ENCODE measurements at places on chromosomes 13 and 19.
A peak's percentile ranks its signal among the peaks of the same experiment; 100 is the strongest.

- no peak for DNase-seq
Observed at GRCh38 chr13:34657716-34658115, 284.4 kb upstream of the NBEA start.

- DNase-seq = no peak
Observed at GRCh38 chr13:76795701-76796695, 90.2 kb downstream of the KCTD12 start.

GRCh38 chr13:31476753-31477152 is 262.6 kb upstream of the RXFP2 start:
- no peak for DNase-seq

- DNase-seq = no peak
Observed at GRCh38 chr19:2575734-2576481, 100.0 kb downstream of the GADD45B start.

DNA sequence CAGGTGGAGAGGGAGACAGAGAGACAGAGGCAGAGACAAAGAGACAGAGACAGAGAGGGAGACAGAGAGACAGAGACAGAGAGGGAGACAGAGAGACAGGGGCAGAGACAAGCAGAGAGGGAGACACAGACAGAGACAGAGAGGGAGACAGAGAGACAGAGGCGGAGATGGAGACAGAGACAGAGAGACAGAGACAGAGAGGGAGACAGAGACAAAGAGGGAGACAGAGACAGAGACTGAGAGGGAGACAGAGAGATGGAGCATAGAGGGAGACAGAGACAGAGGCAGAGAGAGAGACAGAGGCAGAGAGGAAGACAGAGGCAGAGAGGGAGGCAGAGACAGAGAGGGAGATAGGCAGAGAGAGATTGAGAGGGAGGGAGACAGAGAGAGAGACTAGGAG is 29.3 kb downstream of the SBNO2 start:
- no peak for DNase-seq

- no peak for DNase-seq
Observed at GRCh38 chr13:94829185-94829836, 117.0 kb upstream of the SOX21 start.

GRCh38 chr13:49407068-49407467 is 36.8 kb downstream of the CAB39L start:
- DNase-seq = no peak

- no peak for DNase-seq
Observed at GRCh38 chr13:40440990-40441820, 225.2 kb downstream of the FOXO1 start.

DNA sequence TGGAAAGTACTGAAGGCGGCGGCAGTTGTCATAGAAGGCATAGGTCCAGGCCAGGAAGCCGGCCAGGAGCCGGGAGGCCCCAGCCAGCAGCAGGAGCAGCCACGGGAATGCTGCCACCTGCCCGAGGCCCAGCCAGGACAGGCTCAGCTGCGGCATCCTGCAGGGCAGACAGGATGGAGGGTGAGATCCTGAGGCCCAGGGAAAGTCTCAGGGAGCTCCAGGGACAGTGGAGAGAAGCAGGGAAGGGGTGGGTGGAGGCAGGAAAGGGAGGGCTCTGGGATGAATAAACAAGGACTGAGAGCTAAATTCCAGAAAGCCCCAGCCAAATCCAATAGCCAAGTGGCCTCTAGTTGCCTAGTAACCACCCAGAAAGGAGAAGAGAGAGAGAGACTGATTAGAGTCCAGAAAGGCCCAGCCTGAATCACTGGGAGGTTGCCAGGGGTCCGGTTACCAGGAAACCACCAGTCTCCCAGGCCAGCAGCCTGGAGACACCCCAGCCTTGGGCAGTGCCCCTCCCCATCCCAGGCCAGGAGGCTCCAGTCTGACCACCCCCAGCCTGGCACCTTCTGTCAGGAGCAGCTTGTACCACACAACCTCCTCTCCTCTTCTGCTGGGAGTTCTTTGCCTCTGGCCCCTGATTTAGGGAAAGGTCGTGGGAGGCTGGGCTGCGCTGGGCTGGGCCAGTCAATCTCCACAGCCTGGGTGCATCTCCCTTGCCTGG is 7.5 kb upstream of the OR10H5 start:
- DNase-seq = no peak

GRCh38 chr19:6724631-6725492 is 4.4 kb upstream of the C3 start:
- no peak for DNase-seq

DNA sequence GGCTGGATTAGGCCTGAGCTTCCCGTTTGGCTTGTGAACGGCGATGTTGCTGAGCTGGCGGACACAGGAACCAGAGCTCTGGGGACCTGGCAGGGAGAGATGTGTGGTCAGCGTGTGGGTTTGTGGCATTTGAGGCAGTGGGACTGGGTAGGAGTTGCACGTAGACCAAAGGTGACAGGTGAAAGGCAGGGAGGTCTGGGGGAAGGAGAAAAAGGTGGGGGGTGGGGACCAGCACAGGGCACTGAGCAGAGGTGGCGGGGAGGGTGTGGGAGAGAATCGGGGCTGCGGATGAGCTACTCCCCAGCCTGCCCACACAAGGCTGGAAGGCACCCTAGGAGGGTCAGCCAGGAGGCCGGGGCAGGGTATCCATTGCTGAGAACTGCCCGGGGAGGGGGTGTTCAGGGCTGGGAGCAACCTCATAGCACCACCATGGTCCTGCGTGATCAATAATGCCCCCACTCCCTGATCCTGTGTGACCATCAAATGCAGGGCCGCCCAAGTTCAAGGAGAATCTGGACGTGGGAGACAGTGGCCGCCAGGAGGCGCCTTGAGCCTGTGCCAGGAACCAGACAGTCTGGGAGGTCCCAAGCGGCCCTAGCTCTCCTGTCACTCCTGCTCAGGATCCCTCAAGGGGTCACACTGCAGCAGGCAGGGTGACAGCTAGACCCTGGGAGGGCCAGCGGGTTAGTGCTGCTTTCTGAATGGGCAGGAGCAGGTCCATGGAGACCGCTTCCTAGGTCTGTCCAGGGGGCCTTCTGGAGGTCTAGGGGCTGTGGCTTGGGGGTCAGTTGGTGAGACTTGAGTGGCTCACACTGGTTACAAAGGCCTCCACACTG is 12.8 kb upstream of the SELENOW start:
- DNase-seq = no peak

- DNase-seq = no peak
Observed at GRCh38 chr19:30448386-30449077, 76.3 kb downstream of the ZNF536 start.

DNA sequence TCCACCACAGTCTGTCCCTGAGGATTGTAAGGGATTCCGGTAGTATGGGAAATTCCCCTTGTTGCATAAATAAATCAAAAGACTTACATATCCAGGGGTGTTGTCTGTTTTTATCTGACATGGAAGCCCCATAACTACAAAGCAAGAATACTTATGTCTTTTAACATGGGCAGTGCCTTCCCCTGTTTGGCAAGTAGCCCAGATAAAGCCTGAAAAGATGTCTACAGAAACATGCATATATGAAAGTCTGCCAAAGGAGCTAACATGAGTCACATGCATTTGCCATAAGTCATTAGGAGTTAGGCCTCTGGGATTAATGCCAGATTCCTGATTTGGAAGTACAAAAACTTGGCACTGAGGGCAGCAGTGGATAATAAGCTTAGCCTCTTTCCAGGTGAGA is 62.1 kb downstream of the ZNF737 start:
- DNase-seq = no peak

GRCh38 chr13:110376120-110376519 is 69.0 kb downstream of the COL4A2 start:
- DNase-seq = no peak

DNA sequence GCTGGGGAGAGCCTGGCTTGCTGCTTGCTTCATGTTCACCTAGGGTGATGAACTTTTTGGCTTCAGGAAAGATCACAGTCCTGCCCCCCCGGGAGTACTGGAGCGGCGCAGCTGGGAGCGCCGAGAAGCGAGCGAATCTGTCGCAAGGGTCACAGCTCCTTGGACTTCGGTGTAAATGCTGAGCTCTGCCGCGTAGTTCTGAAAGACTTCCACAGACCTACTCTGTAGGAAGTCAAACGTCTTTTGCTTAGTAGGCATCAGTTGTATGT is 2.7 kb downstream of the ING1 start:
- DNase-seq = no peak

DNA sequence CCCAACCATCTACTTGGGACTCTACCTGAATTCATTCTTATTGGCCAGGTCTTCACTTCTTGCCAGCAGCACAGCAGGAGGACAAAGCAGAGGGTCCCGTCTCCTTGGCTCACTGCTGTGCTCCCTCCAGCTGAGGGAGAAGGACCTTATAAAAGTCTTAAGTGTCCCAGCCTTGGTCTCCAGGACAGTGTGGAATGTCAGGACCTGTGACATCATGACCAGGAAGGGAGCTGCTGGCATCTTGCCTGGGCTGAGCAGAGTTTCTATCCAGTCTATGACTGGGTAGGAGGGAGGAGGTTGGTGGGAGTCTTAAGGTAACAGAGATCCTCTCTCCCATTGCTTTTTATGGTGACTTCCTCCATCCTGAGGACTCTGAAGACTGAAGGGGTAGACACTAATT is 56.6 kb upstream of the ANKRD10 start:
- DNase-seq = no peak

GRCh38 chr13:24564881-24565280 is 52.3 kb upstream of the PARP4 start:
- peak; percentile 15 for DNase-seq

DNA sequence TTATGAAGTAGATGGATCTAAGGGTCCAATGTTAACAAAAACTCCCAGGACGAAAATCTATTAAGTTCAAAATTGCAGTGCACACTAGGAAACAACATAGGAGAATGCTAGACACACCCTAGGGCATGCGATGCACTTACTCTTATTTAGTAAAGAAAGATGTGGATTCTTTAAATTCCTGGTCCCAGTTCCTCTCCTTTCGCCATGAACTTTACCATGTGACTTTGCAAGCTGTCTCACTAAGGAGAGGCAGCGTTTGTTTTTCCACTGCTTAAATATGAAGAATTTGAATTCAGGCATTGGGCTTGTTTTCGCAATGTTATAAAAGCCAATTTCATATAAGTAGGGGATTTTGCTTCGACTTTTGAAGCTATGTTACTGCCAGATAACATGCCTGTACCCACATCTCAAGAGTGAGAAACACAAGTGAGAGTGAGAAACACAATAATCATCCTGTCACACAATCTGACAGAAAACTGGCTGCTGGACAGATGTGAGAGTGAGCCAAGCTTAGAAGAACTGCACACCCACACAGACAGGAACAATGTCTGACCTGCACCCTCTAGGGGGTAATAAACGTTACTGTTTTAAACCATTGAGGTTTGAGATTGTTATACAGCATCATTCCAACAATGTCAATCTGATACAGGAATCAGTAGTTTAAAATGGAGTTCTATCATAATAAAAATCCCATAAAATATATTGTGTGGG is 1308.4 kb downstream of the SLITRK5 start:
- DNase-seq = no peak

- DNase-seq = no peak
Observed at GRCh38 chr13:80334597-80335260, 6.2 kb downstream of the SPRY2 start.

GRCh38 chr13:64274481-64275217 is 2859.0 kb upstream of the PCDH20 start:
- no peak for DNase-seq

DNA sequence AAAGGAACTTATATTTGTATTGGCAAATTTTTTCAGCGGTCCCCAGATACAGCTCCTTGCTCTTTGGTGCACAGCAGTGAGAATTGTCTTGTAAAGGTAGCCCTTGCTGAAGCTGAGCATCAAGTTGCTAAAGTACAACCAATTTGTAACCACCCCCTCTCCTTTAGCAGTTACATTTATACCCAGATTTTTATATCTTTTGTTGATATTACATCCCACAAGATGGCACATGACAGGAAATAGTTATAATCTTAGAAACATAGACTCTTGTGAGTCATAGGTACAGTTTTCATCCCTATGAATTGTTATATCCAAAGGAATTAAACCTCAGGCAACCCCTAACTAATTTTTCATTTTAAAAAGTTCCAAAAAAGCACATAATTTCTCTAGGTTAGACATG is 523.0 kb upstream of the SLITRK1 start:
- no peak for DNase-seq

DNA sequence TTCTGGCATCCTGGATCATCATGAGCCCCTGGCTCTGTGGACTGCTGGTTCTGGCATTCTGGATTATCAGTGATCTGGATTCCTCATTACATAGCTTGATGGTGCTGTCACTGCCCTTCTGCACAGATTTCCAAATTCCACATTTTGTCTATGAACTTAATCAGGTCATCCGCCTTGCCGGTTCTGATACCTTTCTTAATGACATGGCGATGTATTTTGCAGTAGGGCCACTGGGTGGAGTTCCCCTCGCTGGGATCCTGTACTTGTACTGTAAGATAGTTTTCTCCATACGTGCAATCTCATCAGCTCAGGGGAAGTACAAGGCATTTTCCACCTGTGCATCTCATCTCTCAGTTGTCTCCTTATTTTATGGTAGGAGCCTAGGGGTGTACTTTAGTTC is 24.4 kb upstream of the OR7C2 start:
- DNase-seq = no peak

DNA sequence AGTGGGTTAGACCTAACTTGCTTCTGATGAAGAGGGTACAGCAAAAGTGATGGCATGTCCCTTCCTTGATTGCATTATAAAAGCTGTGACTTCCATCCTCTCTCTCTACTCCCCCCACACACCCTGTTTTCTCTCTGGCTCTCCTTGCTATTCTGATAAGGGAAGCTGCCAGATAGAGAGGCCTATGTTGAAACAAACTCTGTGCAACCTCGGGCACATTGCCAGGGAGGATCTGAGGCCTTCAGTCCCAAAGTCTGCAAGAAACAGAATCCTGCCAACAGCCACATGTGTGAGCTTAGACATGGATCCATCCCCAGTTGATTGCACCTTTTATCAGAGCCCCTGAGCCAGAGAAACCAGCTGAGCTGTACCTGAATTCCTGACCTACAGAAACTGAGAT is 44.8 kb upstream of the ARGLU1 start:
- DNase-seq = no peak

DNA sequence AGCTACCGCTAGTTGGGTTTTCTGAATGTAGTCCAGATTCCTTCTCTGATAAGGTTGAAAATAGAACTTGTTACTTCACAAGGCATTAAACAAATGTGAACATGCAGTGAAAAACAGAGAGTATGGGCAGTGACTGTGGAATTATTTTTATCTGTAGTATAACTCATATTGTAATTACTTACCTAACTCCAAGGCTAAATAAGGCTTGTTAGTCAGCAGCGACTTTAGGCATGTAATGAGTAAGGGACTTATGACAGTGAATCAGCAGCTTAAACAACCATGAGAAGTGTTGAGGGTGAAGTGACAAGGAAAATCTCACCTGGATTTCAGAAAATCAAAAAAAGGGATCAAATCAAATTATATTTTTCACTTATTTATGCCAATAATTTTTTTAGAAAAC is 1719.5 kb upstream of the MIR17HG start:
- no peak for DNase-seq

DNA sequence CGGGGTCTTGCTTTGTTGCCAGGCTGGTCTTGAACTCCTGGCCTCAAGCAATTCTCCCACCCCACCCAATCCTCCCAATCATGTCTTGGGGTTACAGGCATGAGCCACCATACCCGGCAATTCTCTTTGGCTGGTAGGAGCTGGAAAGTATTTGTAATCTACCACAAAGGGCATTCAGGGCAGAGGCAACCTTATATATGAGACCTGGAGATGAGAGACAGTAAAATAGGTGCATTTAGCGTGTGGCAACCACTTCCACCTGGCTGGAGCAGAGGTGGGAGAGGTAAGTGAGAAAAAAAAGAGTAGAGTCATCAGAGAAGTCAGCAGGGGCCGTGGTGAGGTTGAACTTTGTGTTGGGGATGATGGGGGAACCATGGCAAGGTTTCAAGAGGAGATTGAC is 36.8 kb downstream of the VAV1 start:
- no peak for DNase-seq

- DNase-seq = no peak
Observed at GRCh38 chr19:18416778-18417249, 2.4 kb upstream of the SSBP4 start.

Measured in memory B cell (primary cell).